Fibroblast of skin of right biceps (primary cell): ENCODE measurements at places on chromosomes 5 and 9.

DNA sequence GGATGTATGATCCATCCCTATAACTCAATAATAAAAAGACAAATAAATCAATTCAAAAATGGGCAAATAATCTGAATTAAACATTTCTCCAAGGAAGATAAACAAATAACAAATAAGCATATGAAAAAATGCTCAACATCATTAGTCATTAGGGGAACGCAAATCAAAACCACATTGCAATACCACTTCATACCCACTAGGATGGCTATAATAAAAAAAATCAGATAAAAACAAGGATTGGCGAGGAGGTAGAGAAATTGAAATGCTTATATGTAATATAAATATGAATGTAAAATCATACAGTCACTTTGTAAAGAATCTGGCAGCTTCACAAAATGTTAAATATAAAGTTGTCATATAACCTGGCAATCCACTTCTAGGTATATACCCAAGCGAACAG lies 52.3 kb upstream of the TBCA start:
- DNase-seq, result no peak

GRCh38 chr5:31328040-31328733 lies 134.7 kb downstream of the CDH6 start:
- no peak for DNase-seq

GRCh38 chr5:176167800-176168199 lies 70.4 kb upstream of the SIMC1 start:
- DNase-seq, result no peak

DNA sequence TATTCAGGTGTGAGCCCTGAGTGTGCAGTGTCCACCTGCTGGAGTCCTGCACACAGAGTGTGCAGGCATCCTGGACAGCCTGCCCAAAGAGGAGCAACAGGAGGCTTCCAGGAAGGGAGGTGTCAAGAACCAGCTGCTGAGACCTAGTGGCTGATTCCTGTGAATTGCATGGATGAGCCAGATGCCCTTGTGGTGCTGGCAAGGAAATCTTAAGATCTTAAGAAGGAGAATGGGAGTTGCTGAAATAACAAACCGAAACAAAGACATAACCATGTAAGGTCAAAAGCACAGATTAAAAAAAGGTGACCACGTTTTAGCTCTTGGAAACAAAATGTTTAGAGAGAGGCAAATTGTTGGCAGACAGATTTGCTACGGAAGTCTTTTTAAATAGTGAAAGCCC lies 29.3 kb upstream of the RPS23 start:
- peak; percentile 17 for DNase-seq

DNA sequence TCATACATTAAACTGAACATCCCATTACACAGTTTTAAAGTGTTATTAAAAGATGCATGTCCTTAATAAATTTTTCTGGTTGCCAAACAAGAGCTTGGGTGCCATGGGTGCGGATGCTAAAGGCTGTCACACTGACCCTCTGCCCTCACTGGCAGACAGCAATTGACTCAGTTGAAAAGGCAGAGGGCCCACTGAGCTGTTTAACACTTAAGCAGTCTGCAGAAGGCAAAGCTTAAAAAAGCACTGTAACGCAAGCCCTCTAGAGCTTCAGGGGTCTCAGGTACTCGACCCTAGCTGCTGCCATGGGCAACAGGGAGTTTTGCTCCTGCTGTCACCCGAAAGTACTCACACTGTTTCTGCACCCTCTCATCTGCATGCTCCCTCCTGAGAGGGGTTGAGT lies 726.4 kb upstream of the TYRP1 start:
- no peak for DNase-seq
